Spinal cord (tissue), 10 donors: ENCODE measurements at places on chromosomes 6 and 20.

GRCh38 chr20:38873050-38873581 lies 53.1 kb upstream of the FAM83D start:
- H3K4me3 ChIP-seq = no peak overlapping the region
- DNase-seq = no peak
- H3K36me3 ChIP-seq = no peaks in the 10 kb centered on the region
- H3K4me1 ChIP-seq = peaks cover 12% of the 10 kb centered on the region
- no peak overlapping the region for H3K27ac ChIP-seq
- H3K27me3 ChIP-seq = no peaks in the 10 kb centered on the region

- no peak overlapping the region for H3K27ac ChIP-seq
- no peaks in the 10 kb centered on the region for H3K27me3 ChIP-seq
- H3K4me1 ChIP-seq = peaks cover 3% of the 10 kb centered on the region
- no peak for DNase-seq
- no peak overlapping the region for H3K4me3 ChIP-seq
- no peaks in the 10 kb centered on the region for H3K36me3 ChIP-seq
Measured at GRCh38 chr6:11428371-11428770, 109.2 kb upstream of the TMEM170B start.

GRCh38 chr20:16095226-16095625 lies 478.0 kb downstream of the KIF16B start:
- no peak for DNase-seq
- no peak overlapping the region for H3K27ac ChIP-seq
- H3K4me3 ChIP-seq = no peak overlapping the region
- no peaks in the 10 kb centered on the region for H3K36me3 ChIP-seq

DNA sequence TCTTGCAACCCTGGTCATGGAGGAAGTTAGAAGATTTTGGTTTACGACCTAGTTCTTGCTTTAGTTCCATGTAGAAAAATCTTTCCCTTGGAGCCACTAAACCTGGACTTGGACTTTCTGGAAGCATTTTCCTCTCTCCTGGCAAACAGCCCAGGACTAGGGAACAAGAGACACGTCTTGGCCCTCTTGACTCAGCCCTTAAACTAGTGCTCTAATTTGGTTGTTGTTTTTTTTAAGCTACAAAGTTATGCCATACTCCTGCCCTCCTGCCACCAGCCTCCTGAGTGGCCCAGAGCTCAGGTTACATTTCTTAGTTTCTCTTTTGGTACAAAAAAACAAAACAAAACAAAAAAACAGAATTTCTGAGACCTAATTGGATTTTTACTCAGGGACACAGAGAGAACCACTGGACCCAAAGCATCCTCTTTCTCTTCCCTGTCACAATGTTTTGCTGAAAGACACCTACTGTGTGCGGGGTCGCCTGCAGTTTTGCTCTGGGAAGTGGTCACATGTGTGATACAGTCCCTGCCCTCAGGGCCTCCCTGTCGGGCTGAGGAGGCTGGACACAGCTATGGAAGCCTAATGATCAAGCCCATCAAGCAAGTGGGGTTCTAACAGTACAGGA lies 32.3 kb upstream of the SCUBE3 start:
- peaks cover 6% of the 10 kb centered on the region for H3K27me3 ChIP-seq
- DNase-seq = no peak
- peaks cover 20% of the 10 kb centered on the region for H3K4me1 ChIP-seq
- H3K36me3 ChIP-seq = no peaks in the 10 kb centered on the region

DNA sequence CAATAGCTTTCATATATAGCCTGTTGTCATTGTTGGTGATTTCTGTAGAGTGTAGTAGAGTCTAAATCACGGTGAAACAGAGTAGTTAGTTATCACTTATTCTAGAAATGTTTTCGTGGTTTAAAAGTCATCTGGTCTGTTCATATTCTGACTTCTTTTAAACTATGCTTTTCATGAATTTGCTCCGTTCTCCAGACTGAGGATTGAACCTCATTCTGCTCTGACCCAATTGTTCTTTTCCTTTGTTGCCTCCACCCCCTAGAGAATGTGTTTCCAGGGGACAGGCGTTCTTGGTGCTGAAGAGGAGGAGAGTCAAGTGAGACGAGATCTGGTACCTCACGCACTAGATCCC lies 748 bp upstream of the ZNF292 start:
- no peak for DNase-seq
- H3K27me3 ChIP-seq = no peaks in the 10 kb centered on the region
- peak overlapping the region; percentile 98 for H3K27ac ChIP-seq
- H3K4me1 ChIP-seq = peaks cover 20% of the 10 kb centered on the region

GRCh38 chr6:98547634-98548033 lies 286.7 kb upstream of the POU3F2 start:
- H3K4me1 ChIP-seq = peaks cover 8% of the 10 kb centered on the region
- H3K27me3 ChIP-seq = no peaks in the 10 kb centered on the region
- peak overlapping the region; percentile 64 for H3K27ac ChIP-seq
- no peaks in the 10 kb centered on the region for H3K36me3 ChIP-seq
- H3K4me3 ChIP-seq = no peak overlapping the region

- no peak overlapping the region for H3K4me3 ChIP-seq
- peaks cover 19% of the 10 kb centered on the region for H3K36me3 ChIP-seq
- no peak overlapping the region for H3K27ac ChIP-seq
- H3K27me3 ChIP-seq = no peaks in the 10 kb centered on the region
Measured at GRCh38 chr20:62762801-62763368, 33.4 kb upstream of the MRGBP start.

GRCh38 chr6:53395986-53396385 lies 47.2 kb upstream of the ELOVL5 start:
- H3K4me1 ChIP-seq = no peaks in the 10 kb centered on the region
- H3K27me3 ChIP-seq = no peaks in the 10 kb centered on the region
- no peak overlapping the region for H3K27ac ChIP-seq
- H3K36me3 ChIP-seq = no peaks in the 10 kb centered on the region
- H3K4me3 ChIP-seq = no peak overlapping the region

GRCh38 chr6:167330750-167331149 lies 5.9 kb downstream of the TTLL2 start:
- H3K4me3 ChIP-seq = no peak overlapping the region
- no peak overlapping the region for H3K27ac ChIP-seq
- H3K27me3 ChIP-seq = no peaks in the 10 kb centered on the region

DNA sequence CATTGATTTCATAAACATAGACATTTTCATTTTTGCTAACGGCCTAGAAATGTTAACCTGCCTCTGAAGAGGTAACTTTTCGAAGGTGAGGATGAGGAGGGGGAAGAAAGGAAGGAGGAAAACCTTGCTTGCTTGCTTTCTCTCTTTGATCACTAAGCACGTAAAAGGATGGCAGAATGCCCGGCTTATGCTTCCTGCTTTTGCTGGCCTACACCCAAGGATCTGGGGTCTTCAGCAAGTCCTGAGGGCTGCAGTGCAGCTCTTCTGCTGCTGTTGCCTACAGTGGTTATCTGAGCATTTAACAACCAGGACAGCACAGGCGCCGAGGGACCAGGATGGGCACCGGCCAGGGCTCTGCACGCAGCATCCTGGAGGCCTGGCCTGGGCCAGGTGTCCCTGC lies 150.8 kb upstream of the TAB2 start:
- no peak overlapping the region for H3K4me3 ChIP-seq
- DNase-seq = peak; percentile 77
- H3K4me1 ChIP-seq = peaks cover 14% of the 10 kb centered on the region
- no peaks in the 10 kb centered on the region for H3K27me3 ChIP-seq
- peak overlapping the region; percentile 63 for H3K27ac ChIP-seq

GRCh38 chr6:2993755-2994317 lies 5.9 kb upstream of the NQO2 start:
- no peak overlapping the region for H3K4me3 ChIP-seq
- H3K36me3 ChIP-seq = peaks cover 4% of the 10 kb centered on the region
- peaks cover 14% of the 10 kb centered on the region for H3K4me1 ChIP-seq
- H3K27me3 ChIP-seq = no peaks in the 10 kb centered on the region

- H3K4me3 ChIP-seq = no peak overlapping the region
- peaks cover 10% of the 10 kb centered on the region for H3K4me1 ChIP-seq
- H3K36me3 ChIP-seq = no peaks in the 10 kb centered on the region
- no peaks in the 10 kb centered on the region for H3K27me3 ChIP-seq
Measured at GRCh38 chr20:57316795-57317201, 12.8 kb upstream of the SPO11 start.

DNA sequence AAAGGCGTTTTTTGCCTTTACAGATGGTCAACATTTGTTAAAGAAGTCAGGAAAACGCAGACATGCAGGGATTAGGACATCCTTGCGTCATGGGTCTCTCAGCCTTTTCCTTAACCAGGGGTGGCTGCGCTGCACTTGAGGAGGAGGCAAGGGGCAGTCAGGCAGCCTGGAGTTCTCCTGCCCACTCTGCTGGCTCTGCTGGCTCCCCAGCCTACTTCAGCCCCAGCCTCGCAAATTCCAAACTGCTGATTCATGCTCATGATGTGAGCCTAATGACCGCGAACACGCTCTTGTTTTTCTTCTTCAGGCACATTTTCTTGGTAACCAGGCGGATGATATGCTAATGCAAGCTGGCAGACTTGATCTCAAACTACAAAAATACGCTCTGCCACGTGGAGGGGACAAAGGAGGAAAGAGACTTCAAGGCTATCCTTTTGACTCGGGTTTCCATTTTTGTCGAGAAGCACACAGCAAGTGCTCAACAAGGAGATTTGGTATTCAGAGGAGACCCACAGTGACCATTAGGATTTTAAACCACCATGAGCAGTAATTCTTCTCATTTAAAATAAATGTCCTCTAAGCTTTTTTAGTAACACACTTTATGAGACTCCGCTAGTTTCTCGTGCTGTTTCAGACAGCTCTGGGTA lies 290.3 kb upstream of the STXBP5 start:
- peak overlapping the region; percentile 26 for H3K4me3 ChIP-seq
- no peaks in the 10 kb centered on the region for H3K36me3 ChIP-seq
- DNase-seq = peak; percentile 90
- peak overlapping the region; percentile 75 for H3K27ac ChIP-seq

DNA sequence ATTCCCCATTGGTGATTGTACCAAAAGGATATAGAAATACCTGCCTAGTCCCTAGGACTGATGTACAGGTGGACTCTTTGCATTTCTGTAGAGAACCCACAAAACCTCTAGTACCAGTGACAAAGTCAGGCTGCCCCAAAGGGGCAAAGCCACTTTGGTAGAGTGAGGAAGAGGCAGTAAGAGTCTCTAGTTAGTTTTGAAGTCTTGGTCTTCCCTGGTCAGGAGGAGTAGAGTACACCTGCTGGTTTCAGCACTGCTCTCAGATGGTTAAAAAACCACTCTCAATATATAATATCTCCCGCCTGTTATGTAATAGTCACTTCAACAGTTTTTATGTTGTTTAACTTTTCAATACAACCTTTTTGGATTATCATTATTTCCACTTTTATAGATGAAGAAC lies 344.9 kb downstream of the CDKAL1 start:
- DNase-seq = no peak
- no peaks in the 10 kb centered on the region for H3K27me3 ChIP-seq
- no peaks in the 10 kb centered on the region for H3K4me1 ChIP-seq
- no peak overlapping the region for H3K4me3 ChIP-seq
- H3K27ac ChIP-seq = no peak overlapping the region

- no peak within 1 kb of the TSS for H3K27ac ChIP-seq
- H3K4me1 ChIP-seq = no peaks in the 10 kb centered on the region
- peak; percentile 58 for DNase-seq
- no peaks in the 10 kb centered on the region for H3K36me3 ChIP-seq
- H3K4me3 ChIP-seq = no peak within 1 kb of the TSS
- H3K27me3 ChIP-seq = no peaks in the 10 kb centered on the region
Measured at GRCh38 chr6:54111341-54112045, at the start of gene MLIP. Gene MLIP, plus strand, starts transcription at chr6:54111443. Its CDS starts 37 bp downstream, at chr6:54111480.

DNA sequence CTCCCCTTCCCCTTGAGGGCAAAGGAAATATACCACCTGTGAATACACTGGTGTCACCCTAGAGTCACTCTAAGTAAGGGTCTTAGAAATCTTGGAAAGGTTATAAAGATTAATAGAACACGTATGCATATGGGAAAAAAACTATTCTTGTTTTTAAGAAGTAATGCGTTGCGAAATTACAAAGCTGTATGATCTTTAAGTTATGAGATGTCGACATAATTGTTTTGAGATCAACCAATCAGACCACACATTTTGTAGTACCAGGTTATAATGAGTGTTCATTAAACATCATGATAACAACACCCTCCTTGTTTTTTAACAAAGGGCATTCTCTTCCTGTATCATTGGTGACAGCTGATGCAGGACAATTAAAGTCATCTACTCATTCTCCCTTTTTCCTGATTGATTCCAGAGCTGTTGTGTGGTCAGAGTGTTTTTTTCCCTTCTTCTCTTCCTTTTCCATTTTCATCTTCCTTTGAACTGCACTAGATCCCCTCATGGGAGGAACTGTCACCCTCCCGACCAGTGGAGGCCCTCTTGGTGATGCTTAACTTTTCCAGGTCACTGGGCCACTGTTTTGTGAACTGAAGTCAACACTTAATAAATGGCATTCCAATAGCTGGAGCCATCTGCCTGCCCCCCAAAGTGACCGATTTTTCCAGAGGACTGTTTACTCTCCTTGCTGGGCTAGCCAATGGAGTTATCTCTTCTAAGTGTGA lies 37.0 kb downstream of the PRDM1 start:
- no peak overlapping the region for H3K4me3 ChIP-seq
- H3K27me3 ChIP-seq = no peaks in the 10 kb centered on the region
- no peak overlapping the region for H3K27ac ChIP-seq
- no peak for DNase-seq
- no peaks in the 10 kb centered on the region for H3K4me1 ChIP-seq

- H3K4me1 ChIP-seq = no peaks in the 10 kb centered on the region
- DNase-seq = no peak
- H3K36me3 ChIP-seq = no peaks in the 10 kb centered on the region
Measured at GRCh38 chr20:15109494-15109893, 772.1 kb upstream of the FLRT3 start.

DNA sequence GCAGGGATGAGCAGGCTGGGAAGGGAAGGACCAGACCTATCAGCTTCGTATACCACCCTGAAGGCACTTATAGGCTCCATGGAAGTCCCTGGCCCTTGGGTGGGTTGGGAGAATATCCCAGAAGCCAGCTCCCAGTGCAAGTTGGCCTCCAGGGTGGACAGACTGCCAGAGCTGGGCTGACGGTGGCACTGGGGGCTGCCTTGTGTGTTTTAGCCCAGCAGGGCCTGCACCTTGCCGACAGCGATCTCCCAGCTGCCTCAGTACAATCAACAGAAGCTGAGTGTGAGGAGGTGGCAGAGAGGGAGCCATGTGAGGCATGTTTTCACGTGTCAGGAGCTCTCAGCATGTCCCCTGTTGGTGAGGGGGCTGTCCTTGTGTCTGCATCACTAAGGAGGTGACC lies 159.5 kb downstream of the VEGFA start:
- H3K27me3 ChIP-seq = no peaks in the 10 kb centered on the region
- no peak for DNase-seq
- no peaks in the 10 kb centered on the region for H3K36me3 ChIP-seq
- no peak overlapping the region for H3K27ac ChIP-seq

GRCh38 chr6:76776876-76777275 lies 686.4 kb downstream of the HTR1B start:
- no peaks in the 10 kb centered on the region for H3K4me1 ChIP-seq
- no peak overlapping the region for H3K27ac ChIP-seq
- no peaks in the 10 kb centered on the region for H3K27me3 ChIP-seq
- H3K36me3 ChIP-seq = no peaks in the 10 kb centered on the region
- no peak overlapping the region for H3K4me3 ChIP-seq

GRCh38 chr6:36381502-36382389 lies 5.7 kb downstream of the ETV7 start:
- H3K4me3 ChIP-seq = no peak overlapping the region
- H3K36me3 ChIP-seq = no peaks in the 10 kb centered on the region
- H3K27ac ChIP-seq = no peak overlapping the region
- H3K27me3 ChIP-seq = peaks cover 13% of the 10 kb centered on the region
